Sciatic nerve (tissue), 2 donors: ENCODE measurements at places on chromosomes 5 and 9. TPM values are rescaled to one million over a fixed set of nuclear protein-coding genes. Genes with fewer than 3 reads are reported as not detected.

GRCh38 chr9:15485836-15486666 lies 24.7 kb downstream of the PSIP1 start:
- no peak for DNase-seq

Gene SPINK13
- total RNA-seq, result not detected

GRCh38 chr9:72657023-72657422 lies 135.6 kb downstream of the TMC1 start:
- DNase-seq, result no peak

GRCh38 chr9:74499111-74499601 lies 2.0 kb downstream of the RORB start:
- DNase-seq, result peak; percentile 51

- DNase-seq, result no peak
Measured at GRCh38 chr9:108336575-108336974, 519.2 kb downstream of the ACTL7B start.

Gene MYORG
- 6.6 TPM for total RNA-seq

DNA sequence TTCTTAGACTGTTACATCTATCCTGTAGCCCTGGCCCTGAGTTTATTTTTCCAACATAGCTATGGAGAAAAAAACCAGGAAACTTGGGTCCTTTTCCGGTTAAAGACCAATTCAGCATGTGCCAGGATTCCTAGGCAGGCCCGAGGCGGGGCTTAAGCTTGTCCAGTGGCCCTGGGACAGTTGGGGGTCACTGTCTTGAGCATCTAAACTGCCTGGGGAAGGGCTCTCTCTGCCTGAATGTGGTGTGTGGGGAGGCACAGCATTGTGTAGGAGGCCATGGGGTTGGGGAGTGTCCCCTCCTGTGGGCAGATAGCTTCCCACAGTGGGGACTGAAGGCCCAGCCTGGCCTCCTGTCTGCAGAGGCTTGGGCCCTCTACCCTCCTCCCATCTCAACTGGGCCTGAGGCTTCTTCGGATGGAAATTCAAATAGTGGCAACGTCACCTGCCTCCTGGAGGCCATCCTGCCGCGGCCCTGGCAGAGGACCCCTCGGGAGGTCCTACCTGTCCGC lies 88.8 kb downstream of the PHF2 start:
- peak; percentile 28 for DNase-seq
